Smooth muscle cell of the brain vasculature (primary cell): ENCODE measurements at places on chromosomes 11 and 22.

GRCh38 chr11:2576111-2576510, 123.7 kb downstream of the KCNQ1OT1 start:
- DNase-seq, result no peak

GRCh38 chr11:8828046-8828445, 82.9 kb upstream of the AKIP1 start:
- no peak for DNase-seq

- no peak for DNase-seq
Measured at GRCh38 chr11:78916759-78917158, 342.1 kb upstream of the NARS2 start.

DNA sequence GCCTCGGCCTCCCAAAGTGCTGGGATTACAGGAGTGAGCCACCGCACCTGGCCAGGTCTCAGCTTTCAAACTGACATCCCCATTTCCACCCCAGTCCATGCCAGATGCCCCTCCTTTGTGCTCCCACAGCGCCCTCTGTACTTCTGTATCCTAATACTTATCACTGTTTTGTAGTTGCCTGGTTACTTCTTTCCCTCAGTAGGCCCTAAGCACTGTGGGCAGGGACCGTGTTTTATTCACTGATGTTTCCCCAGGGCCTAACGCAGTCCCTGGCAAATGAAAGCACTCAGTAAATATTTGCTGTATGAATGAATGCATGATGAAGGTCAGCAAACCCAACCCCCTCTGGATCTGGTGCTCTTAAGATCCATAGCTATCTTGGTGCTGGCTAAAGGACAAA, 2.2 kb upstream of the TRIM3 start:
- no peak for DNase-seq

- DNase-seq, result no peak
Measured at GRCh38 chr11:110479108-110480101, 49.7 kb downstream of the FDX1 start.
